Activated CD8-positive, alpha-beta memory T cell treated with anti-CD3 and anti-CD28 coated beads, Interleukin-2, amount 10 ng/mL, durations not matched to agents 7 days and 5 days (primary cell): ENCODE measurements at places on chromosomes 5 and 9. TPM values are rescaled to one million over a fixed set of nuclear protein-coding genes. Genes with fewer than 3 reads are reported as not detected.

The SMIM33 gene
- 0.26 TPM for total RNA-seq

GRCh38 chr9:7979611-7980010 is 180.0 kb upstream of the DMAC1 start:
- peaks cover 8% of the 10 kb centered on the region for H3K36me3 ChIP-seq
- H3K27me3 ChIP-seq, result no peaks in the 10 kb centered on the region
- no peak for DNase-seq
- H3K27ac ChIP-seq, result no peak overlapping the region
- H3K4me3 ChIP-seq, result no peak overlapping the region
- H3K4me1 ChIP-seq, result peaks cover 64% of the 10 kb centered on the region

- H3K36me3 ChIP-seq, result no peaks in the 10 kb centered on the region
- DNase-seq, result no peak
- no peak overlapping the region for H3K27ac ChIP-seq
- H3K27me3 ChIP-seq, result peaks cover 29% of the 10 kb centered on the region
- no peak overlapping the region for H3K4me3 ChIP-seq
Observed at GRCh38 chr5:171367424-171368370, 20.0 kb upstream of the NPM1 start.

DNA sequence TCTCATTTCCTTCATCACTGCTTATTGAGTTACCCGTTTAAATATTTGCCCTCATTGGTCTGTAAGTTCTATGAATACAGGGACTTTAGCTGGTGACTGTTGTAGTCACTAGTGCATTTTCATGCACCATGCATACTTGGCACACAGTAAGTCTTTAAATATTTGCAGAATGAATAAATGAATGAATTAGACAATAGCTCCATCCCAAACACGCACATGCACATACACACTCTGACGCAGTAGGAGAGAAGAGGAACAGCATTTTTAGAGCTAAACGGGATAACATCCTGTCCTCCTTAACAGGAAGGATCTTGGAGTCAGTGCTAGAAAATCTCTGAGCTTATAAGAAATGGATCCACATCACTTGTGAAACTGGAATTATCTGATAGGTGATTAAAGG is 447.7 kb downstream of the KIF4B start:
- no peaks in the 10 kb centered on the region for H3K36me3 ChIP-seq
- H3K4me1 ChIP-seq, result no peaks in the 10 kb centered on the region
- no peaks in the 10 kb centered on the region for H3K27me3 ChIP-seq

DNA sequence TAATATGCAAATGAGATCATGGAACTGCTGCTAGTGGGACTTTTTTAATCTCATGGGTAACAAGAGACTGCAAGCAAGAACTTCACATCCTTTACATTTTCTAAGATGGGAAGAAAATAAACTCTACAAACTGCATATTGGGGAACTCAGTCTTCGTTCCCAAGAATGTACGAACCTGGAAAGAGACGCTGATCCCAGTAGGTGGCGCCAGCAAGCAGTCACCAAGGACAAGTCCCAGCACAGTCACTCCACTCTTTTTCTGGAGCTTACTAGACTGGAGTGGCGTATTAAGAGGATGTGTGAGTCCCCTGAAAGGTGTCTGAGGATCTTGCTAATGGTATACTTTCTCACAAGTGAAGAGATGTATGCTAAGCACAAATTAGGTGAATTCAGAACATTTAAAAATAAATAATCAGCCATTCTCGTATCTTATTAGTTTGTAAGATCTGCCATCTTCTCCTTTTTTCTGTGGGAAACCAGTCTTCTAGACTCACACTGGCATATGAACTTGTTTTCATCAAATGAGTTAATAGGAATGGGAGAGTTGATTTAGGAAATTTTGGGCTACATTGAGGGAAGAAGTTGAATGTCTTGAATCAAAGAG is 16.0 kb upstream of the PUM3 start:
- H3K4me3 ChIP-seq, result no peak overlapping the region
- no peak overlapping the region for H3K27ac ChIP-seq

DNA sequence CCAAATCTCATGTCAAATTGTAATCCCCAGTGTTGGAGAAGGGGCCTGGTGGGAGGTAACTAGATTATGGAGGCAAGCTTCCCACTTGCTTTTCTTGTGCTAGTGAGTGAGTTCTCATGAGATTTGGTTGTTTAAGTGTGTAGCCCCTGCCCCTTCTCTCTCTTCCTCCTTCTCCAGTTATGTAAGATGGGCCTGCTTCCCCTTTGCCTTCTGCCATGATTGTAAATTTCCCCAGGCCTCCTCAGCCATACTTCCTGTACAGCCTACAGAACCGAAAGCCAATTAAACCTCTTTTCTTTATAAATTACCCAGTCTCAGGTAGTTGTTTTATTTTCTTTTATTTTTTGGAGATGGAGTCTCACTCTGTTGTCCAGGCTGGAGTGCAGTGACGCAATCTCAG is 18.2 kb upstream of the TXNDC8 start:
- no peaks in the 10 kb centered on the region for H3K4me1 ChIP-seq
- H3K27ac ChIP-seq, result no peak overlapping the region
- DNase-seq, result no peak
- no peaks in the 10 kb centered on the region for H3K36me3 ChIP-seq
- H3K27me3 ChIP-seq, result no peaks in the 10 kb centered on the region
- no peak overlapping the region for H3K4me3 ChIP-seq

DNA sequence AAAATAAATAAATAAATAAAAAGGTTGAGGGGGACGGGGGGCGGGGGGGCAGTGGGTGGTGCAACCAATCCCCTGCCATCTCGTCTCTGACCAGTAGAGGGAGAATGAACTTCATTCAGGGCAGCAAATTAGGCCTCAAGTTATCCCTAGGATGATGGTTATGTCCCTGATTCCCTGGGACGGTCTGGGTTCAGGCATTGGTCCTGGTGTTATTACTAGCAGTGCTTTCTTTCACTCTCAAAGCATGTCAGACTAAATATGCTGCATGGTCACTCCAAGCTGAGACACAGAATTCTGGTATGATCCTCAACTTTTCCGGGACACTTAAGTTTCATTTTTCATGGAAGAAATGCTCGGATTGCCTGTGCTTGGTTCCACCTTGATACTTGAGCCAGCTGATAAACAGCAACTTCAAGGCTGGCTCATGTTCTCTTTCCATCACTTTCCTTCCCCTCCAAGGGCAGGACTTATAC is 59.4 kb downstream of the DAP start:
- H3K36me3 ChIP-seq, result no peaks in the 10 kb centered on the region
- no peak overlapping the region for H3K27ac ChIP-seq
- H3K4me3 ChIP-seq, result no peak overlapping the region
- H3K27me3 ChIP-seq, result no peaks in the 10 kb centered on the region

The RPL7A gene
- total RNA-seq, result 1,729 TPM

- H3K4me1 ChIP-seq, result peaks cover 1% of the 10 kb centered on the region
- H3K4me3 ChIP-seq, result no peak within 1 kb of the TSS
- H3K27ac ChIP-seq, result no peak within 1 kb of the TSS
- peaks cover 6% of the 10 kb centered on the region for H3K36me3 ChIP-seq
- DNase-seq, result no peak
Observed at GRCh38 chr5:178994580-178995340, at the start of gene GRM6. Gene GRM6, minus strand, starts transcription at chr5:178995320. Its CDS starts 376 bp downstream, at chr5:178994944.

- DNase-seq, result no peak
- H3K27me3 ChIP-seq, result peaks cover 40% of the 10 kb centered on the region
Observed at GRCh38 chr5:138685193-138685745, 68.0 kb upstream of the CTNNA1 start.

- H3K4me1 ChIP-seq, result peaks cover 31% of the 10 kb centered on the region
- H3K36me3 ChIP-seq, result peaks cover 63% of the 10 kb centered on the region
- DNase-seq, result no peak
- no peaks in the 10 kb centered on the region for H3K27me3 ChIP-seq
Observed at GRCh38 chr5:172104021-172104420, 84.0 kb downstream of the STK10 start.

DNA sequence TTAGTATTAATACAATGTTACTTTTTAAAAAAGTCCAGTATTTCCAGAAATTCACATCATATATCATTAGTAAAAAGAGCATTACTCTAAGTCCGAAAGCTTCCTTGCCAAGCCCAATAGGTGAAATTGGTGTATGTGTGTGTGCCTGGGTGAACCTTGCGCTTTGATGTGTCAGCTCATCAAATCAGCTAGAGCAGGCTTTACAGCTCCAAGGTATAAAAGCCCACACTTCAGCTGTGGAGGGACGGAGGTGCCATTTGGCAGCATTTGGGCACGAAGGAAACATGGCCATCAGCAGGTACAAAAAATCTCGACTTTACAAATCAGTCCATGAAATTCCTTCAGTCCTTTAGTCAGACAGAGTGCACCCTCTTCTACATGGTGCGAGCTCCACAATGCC is 76.5 kb upstream of the IL7R start:
- peaks cover 2% of the 10 kb centered on the region for H3K36me3 ChIP-seq
- H3K4me1 ChIP-seq, result peaks cover 61% of the 10 kb centered on the region
- H3K4me3 ChIP-seq, result peak overlapping the region; percentile 25
- no peaks in the 10 kb centered on the region for H3K27me3 ChIP-seq
- H3K27ac ChIP-seq, result peak overlapping the region; percentile 69

DNA sequence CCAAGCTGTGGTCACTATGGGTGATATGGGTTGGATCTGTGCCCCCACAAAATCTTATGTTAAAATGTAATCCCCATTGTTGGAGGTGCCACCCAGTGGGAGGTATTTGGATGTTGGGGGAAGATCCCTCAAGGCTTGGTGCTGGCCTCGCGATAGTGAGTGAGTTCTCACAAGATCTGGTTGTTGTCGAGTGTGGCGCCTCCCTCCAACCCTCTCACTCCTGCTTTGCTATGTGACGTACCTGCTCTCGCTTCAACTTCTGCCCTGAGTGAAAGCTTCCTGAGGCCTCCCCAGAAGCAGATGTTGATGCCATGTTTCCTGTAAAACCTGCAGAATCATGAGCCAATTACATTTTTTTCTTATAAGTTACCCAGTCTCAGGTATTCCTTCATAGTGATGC is 35.5 kb downstream of the UGT3A2 start:
- no peak overlapping the region for H3K4me3 ChIP-seq
- no peaks in the 10 kb centered on the region for H3K4me1 ChIP-seq
- DNase-seq, result no peak
- H3K36me3 ChIP-seq, result no peaks in the 10 kb centered on the region
- no peak overlapping the region for H3K27ac ChIP-seq

- peaks cover 3% of the 10 kb centered on the region for H3K4me1 ChIP-seq
- H3K4me3 ChIP-seq, result no peak within 1 kb of the TSS
- DNase-seq, result no peak
- no peaks in the 10 kb centered on the region for H3K36me3 ChIP-seq
- H3K27ac ChIP-seq, result no peak within 1 kb of the TSS
Observed at GRCh38 chr9:136303825-136304416, at the start of gene CCDC187. Gene CCDC187, minus strand, starts transcription at chr9:136304094. Its CDS starts 264 bp downstream, at chr9:136303830.

GRCh38 chr9:73213300-73213699 is 61.6 kb downstream of the ANXA1 start:
- no peak overlapping the region for H3K4me3 ChIP-seq
- no peaks in the 10 kb centered on the region for H3K36me3 ChIP-seq
- no peaks in the 10 kb centered on the region for H3K4me1 ChIP-seq
- no peak for DNase-seq
- H3K27ac ChIP-seq, result no peak overlapping the region

- DNase-seq, result no peak
- no peaks in the 10 kb centered on the region for H3K36me3 ChIP-seq
- no peaks in the 10 kb centered on the region for H3K4me1 ChIP-seq
Observed at GRCh38 chr5:71880536-71880935, 161.5 kb downstream of the CARTPT start.

DNA sequence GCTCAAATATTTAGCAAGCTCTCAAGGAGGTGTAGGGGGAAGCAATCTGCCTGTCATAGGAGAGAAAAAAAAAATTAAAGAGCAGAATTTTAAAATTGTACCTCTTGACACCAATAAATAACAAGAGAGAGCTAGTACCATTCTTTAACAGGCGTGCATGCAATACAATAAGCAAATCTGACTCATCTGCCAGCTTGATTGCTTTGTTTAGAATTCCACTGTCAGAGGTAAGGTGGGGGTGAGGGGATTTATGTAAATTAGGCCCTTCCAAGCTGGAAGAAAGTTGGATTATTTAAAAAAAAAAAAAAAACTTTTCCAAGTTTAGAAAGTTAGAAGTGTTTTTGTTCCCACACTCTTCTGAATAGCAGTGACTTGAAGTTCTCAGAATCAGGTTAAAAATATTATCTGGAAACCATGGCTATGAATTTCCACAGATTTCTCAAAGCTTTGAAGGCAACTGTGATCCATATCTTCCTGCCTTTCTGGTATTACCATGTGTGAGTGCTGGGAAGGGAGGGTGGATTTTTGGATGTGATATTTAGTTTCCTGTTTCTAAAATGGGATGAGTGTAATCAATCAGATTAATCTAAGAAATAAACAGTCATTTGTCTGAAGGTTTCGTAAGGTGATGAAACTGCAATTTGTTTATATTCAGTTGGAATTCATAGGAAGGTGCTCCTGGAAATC is 477.5 kb downstream of the TLE4 start:
- H3K27me3 ChIP-seq, result no peaks in the 10 kb centered on the region
- no peak for DNase-seq
- no peaks in the 10 kb centered on the region for H3K4me1 ChIP-seq

- no peaks in the 10 kb centered on the region for H3K27me3 ChIP-seq
- H3K4me1 ChIP-seq, result peaks cover 8% of the 10 kb centered on the region
- peaks cover 65% of the 10 kb centered on the region for H3K36me3 ChIP-seq
Observed at GRCh38 chr5:132608107-132608506, 49.9 kb upstream of the IL13 start.

DNA sequence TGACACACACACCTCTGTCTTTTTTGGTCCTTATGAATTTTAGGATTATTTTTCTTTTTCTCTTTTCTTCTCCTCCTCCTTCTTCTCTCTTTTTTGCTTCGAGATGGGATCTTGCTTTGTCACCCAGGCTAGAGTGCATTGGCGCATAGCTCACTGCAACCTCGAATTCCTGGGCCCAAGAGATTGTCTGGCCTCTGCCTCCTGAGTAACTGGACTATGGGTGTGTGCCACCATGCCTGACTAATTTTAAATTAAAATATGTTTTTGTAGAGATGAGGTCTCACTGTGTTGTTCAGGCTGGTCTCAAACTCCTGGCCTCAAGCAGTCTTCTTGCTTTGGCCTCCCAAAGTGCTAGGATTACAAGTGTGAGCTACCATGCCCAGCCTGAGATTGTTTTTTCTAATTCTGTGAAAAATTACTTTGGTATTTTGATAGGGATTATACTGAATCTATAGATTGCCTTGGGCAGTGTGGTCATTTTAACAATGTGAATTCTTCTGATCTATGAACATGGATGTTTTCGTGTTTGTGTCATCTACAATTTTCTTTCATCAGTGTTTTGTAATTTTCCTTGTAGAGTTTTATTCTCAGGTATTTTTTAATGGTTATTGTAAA is 7.7 kb downstream of the AHRR start:
- H3K36me3 ChIP-seq, result peaks cover 53% of the 10 kb centered on the region
- H3K27me3 ChIP-seq, result no peaks in the 10 kb centered on the region
- no peak overlapping the region for H3K4me3 ChIP-seq
- peaks cover 59% of the 10 kb centered on the region for H3K4me1 ChIP-seq
